Stimulated activated CD8-positive, alpha-beta memory T cell treated with anti-CD3 and anti-CD28 coated beads, Interleukin-4, amount 100 ng/mL, for 1 hour (primary cell): ENCODE measurements at places on chromosomes 12 and 14.

GRCh38 chr12:87848248-87848868 is 180.8 kb downstream of the C12orf50 start:
- no peak for DNase-seq

DNA sequence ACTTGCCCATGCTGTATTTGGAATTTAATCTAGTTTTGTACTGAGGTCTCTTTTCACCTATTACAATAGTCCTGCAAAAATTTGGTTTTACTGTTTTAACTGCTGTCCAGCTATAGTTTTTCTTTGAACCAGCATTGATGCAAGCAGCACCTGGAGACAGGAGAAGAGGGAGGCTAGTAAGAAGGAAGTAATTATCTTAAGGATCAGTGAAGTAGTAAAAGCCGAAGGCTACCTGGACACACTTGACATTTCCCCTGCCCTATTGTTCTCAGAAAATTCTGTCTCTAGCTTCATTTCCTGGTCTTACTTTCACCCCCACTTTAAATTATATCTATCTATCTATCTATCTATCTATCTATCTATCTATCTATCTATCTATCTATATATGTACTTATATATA is 43.5 kb upstream of the LRIG3 start:
- no peak for DNase-seq

DNA sequence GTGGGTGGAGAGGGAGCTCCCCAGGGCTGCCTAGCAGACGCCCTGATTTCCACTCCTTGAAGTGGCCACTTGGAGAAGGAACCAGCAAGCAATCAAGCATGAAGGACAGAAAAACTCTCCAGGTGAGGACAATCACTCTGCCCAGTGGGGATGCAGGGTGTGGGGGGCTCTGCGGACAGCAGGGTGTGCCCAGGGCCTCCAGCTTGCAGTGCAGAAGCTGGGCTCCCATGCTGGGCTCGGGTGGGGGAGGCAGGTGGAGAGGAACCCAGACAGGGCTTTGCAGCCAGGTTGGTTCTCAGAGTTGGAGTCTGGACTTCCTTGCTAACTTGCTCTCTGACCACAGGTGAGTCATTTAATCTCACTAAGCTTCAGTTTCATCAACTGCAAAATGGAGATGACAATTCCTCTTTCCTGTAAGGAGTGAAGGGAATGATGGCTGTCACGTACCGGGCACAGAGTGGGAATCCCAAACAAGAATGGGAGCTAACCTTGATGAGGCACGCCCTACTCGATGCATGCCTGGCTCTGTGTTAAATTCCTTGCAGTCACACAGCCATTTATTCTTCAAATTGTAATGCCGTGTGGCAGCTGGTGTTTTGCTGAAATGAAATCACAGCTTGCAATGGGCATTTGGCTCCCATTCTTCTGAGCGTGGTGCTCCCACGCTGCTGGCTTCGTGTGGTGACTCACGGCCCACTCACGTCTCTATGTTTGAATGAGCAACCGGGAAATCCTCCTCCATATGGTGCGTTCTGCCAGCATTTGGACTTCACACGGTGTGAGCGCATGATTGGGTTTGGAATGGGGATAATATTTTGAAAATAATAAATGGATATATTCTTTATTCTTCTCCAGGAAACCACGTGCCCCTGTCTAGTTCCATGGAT is 75.2 kb downstream of the PRIMA1 start:
- DNase-seq, result no peak

DNA sequence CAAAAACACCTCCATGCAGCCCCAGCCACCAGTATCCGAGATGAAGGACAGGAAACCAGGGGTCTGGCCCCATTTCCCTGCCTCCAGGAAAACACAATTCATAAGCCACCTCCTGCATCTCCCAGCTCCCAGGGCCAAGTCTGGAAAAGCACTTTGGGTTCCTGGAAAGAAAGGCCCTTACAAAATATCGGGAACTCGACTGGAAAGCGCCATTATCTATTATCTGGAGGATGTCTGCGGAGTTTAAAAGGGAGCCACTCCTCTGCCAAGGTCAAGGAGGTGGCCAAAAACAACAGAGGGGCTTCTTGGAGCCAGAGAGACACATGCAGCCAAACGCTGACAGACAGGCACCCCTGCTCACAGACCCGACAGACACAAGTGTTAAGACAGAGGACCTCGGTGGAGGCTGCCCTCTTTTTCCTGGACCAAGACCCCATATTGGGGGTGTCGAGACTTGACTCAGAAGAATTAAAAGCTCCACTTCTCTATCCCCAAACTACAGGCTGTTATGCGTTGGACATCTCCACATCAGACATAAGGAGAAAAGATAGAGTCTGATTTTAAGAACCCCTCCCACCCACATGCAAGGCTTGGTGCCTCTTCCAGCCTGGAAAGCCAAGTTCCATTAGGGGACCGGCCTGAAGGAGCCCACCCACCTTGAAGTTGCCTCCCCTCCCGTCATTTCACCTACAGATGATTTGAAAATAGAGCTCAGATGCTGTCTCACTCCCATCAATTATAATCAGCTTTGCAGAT is 9.6 kb downstream of the ACTN1 start:
- no peak for DNase-seq

DNA sequence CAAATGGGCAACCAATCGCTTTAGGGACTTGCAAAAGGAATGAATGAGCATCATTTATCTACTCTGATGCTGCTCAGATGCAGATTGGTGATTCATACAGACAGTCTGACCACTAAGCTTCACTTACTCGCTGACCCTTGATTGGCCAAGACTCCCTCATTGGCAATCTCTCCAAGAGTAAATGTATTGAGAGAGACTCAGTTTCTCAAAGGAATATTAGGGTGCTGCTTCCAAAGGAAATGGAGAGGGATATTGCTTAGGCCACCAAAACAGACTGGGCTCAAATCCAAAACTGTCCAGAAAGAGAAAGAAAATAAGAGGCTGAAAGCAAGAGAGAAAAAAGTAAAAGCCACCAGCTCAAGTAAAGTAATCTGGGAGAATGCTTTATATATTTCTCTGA is 785.2 kb downstream of the GALC start:
- DNase-seq, result no peak

DNA sequence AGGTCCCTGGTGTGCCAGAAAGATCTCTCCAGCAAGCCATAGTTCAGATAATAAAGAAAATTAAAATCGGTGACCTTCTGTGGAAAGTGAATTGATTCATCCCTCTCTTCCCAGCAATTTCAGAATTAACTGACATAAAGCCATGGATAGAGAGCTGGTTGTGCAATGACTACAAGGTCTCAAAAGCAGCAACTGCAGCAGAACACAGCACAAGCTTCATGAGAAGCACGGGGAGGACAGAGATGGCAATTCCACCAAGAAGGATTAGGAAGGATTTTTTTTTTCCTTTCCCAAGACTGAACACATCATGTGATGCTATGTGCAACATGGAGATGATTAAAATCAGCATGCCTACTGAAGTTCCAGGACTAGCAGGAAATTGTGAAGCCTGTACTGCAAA is 154.9 kb upstream of the PLEKHG7 start:
- DNase-seq, result no peak

- DNase-seq, result no peak
Observed at GRCh38 chr12:27462851-27463250, 16.3 kb downstream of the SMCO2 start.

DNA sequence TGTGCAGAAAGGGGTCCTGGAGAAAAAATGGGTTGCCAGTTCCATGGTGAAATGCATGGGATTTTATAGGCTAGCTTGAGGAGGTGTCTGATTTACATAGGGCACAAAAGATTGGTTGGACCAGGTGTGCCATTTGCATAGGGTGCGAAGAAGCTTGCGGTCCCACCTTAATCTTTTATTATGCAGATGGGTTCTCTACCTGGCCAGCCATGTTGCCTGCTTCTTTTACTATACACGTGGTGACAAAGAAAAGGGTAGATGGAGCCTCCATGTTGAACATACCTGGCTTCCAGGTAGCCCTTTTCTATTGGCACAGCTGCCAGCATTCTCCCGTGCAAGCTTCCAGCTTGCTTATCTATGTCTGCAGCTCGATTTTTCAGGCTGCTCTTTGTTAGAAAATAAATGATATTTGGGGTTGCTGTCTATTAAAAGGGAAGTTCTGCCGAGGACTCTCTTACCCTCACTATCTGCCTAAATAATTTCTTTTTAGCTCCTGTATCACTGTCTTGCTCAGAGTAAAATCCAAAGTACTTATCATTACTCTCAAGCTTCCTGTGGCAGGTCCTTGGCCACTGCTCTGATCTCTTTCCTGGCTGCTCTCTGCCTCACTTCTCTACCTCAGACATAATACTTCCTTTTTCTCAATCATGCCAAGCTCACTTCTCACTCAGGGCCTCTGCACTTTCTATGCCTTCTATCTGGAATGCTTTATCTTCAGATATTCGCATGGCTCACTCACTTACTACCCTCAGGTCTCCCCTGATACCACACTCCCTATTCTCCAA is 216.0 kb upstream of the DAAM1 start:
- DNase-seq, result no peak

GRCh38 chr14:74089251-74090020 is 4.7 kb downstream of the LIN52 start:
- no peak for DNase-seq

GRCh38 chr12:71772735-71773134 is 18.1 kb downstream of the RAB21 start:
- no peak for DNase-seq

DNA sequence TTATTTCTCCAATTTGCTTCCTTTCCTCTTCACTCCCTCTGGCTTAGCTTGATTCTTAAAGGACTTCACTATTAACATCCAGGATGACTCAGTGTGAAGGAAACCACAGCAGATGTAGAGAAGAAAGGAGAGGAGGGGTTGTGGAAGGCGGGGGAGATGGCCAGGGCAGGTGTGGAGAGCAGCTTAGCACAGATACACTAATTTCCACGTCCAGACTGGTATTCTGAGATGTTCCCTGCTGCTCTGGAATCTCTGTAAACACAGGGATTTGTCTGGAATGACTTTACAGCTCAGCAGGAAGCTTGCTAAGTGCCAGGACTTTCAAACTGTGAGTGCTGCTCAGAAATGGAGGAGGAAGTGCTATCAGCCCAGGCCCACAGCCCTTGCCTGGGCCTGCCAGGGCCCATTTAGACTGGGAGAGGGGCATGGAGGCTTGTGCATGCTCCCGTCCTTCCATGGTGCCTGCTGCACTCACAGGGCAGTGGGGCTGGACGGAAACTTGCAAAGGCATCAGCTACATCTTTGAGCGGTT is 202.5 kb upstream of the DDHD1 start:
- DNase-seq, result no peak

DNA sequence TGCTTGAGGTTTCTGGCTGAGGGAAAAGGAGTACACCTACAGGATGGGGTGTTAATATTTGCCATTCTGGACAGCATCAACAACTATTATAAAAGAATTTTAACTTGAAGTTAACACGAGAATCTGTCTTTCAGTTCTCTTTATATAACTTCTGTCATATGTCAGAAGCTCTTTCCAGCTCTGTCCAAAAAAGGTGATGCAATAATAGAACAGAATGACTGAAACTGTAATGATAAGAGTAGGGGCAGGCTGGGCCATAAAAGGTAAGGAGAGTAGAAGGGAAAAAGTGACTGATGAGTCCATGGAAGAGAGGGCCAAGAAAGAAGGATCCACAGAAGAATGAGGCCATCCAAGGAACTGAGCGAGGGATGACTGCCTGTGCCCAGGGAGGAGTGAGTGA is 966.7 kb upstream of the FBXO33 start:
- DNase-seq, result no peak

GRCh38 chr14:84217066-84217465 is 1312.9 kb upstream of the FLRT2 start:
- DNase-seq, result no peak

DNA sequence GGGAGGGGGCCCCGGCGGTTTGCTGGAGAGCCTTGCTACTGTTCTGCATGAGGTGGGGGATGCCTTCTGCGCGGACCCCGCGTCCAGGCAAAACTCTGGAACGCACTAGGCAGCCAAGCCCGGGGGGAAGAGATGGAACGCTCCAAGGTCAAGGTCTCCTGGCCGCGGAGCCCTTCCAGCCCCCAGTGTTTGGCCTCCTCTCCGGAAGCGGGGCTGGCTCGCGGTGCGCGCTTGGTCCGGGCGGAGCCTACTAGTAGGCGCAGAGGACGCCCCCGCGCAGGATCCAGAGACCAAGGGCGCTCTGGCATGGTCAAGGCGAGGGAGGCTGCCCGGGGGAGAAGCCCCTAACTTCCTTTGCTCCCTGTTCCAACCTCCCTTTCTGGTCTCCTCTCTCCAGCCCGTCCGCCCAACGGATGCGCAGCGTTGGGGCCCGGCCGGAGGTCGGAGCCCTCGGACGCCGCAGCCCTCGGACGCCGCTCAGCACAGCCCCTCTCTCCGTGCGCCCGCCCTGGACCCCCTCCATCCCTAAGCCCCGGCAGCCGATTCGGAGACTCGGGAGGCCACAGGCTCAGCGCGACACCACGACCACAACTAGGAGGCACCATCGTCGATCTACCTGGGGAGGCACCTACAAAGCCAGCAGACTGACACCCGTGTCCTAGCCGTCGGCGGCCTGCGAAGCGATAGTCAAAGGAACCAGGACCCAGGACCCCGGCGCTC is 669 bp upstream of the KCNK13 start:
- no peak for DNase-seq

DNA sequence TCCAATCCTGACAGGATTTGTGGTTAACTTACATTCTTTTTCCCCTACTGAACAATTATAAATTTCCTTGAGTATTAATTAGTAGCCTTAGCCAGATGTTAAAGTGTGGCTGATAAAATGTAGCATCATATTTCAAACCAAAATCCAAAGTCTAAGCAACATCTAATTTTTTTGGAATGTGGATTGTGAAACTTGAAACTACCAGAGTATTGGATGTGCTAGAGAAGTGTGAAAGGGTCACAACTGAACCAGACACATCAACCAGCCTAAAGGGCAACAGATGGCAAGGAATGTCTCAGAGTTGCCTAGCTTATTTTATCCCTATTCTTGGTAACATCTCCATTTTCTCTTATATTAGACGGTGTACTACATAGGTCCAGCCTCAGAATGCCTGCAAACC is 153.1 kb upstream of the DCN start:
- no peak for DNase-seq

DNA sequence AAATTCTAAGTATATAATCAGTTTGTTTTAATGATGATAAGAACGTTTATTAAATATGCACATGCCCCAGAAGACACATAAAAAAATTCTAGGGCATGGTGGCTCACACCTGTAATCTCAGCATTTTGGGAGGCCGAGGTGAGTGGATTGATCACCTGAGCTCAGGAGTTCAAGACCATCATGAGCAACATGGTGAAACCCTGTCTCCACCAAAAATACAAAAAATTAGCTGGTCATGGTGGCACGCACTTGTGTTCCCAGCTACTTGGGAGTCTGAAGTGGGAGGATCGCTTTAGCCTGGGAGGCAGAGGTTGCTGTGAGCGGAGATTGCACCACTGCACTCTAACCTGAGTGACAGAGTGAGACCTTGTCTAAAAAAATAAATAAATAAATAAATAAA is 4.0 kb downstream of the CD69 start:
- DNase-seq, result no peak

DNA sequence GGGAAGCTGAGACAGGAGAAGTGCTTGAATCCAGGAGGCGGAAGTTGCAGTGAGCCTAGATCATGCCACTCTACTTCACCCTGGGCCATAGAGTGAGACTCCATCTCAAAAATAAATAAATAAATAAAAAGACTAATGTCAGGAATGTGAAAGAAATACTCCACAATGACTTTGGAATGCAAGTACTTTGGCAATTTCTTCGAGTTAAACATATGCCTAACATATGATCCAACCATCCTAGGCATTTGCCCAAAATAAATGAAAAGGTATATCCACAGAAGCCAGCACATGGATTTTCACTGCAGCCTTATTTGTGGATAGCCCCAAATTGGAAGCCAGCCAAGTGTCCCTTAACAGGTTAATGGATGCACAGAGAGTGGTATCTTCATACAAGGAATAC is 357.9 kb upstream of the TMEM132C start:
- no peak for DNase-seq

GRCh38 chr14:34347683-34348082 is 114.4 kb downstream of the SPTSSA start:
- no peak for DNase-seq

- DNase-seq, result no peak
Observed at GRCh38 chr14:46323404-46323762, 328.2 kb downstream of the RPL10L start.
